ENCODE measurements at places on chromosomes 11 and 22. TPM values are rescaled to one million over a fixed set of nuclear protein-coding genes. Genes with fewer than 3 reads are reported as not detected.

Gene BEST1
- total RNA-seq, result 0.96 TPM

Gene C22orf31
- not detected for total RNA-seq

Gene CRYBB3
- not detected for total RNA-seq

GRCh38 chr22:29979777-29980321 lies 96.9 kb downstream of the MTMR3 start:
- no peak for DNase-seq

DNA sequence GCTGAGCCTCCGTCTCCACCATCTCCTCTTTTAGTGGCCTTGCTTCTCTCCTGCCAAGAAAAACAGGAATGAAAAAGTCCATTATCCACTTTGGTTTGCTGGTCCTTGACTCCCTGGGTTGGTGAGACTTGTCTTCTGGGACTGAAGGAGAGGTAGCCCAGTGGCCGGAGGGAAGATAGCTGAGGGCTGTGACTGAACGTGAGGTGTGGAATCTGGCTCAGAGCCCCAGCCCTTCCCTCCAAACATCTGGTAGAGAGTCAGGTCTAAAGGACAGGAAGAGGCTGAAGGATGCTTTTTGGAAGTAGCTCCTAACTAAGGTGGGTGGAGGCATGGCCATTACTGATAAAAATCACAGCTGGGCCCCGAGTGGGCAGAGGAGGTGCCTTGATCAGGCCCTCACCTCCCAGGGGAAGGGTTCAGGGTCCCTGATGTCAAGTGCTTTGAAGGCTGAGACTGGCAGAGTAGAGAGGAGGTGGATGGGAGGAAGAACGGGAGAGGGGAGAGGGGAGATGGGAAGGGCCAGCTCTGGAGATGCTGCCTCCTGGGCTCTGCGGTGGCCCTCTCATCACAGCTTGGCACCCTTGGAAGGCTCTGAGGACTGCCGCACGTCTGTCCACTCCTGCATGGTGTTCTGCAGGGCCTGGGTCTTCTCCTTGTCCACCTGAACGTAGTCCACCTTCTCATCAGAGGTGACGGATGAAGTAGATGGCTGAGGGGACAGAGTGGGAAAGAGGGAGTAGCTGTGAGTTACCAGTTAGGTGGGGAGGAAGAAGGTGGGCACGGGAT lies 30.2 kb downstream of the USP35 start:
- no peak for DNase-seq

DNA sequence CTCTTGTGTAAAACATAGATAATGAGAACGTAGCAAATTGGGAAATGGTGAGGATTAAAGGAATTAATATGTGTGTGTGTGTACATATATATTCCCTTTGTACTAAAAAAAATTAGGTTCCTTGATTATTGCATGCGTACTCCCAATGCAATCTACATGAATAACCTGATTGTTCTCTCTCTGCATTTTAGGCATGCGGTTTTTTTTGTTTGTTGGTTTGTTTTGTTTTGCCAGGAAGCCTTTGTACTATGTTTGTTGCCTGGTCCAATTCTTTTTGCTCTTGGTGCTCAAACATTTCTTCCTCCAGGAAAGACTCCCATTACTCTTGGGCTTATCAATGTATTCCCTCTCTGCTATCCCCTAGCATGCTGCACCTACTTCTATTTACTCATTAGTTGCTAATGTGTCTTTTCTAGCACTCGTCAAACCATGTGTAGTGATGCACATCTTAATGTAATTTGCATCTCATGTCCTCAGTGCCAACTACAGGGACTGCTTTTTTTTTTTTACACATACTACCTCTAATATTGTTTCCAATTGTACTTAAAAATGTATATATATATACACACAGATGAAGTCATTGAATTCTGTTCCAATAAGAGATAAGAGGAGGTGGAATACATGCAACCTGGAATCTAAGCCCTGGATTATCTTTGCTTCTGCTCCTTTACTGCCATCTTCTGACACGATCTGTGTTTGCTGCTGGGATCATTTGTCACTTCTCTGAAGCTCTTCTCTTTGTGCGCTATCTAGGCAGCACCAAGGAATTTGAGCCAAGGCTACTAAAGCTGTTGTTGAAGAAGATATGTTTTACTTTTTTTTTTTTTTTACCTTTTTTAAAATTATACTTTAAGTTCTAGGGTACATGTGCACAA lies 197.2 kb upstream of the ANO3 start:
- DNase-seq, result peak; percentile 1

DNA sequence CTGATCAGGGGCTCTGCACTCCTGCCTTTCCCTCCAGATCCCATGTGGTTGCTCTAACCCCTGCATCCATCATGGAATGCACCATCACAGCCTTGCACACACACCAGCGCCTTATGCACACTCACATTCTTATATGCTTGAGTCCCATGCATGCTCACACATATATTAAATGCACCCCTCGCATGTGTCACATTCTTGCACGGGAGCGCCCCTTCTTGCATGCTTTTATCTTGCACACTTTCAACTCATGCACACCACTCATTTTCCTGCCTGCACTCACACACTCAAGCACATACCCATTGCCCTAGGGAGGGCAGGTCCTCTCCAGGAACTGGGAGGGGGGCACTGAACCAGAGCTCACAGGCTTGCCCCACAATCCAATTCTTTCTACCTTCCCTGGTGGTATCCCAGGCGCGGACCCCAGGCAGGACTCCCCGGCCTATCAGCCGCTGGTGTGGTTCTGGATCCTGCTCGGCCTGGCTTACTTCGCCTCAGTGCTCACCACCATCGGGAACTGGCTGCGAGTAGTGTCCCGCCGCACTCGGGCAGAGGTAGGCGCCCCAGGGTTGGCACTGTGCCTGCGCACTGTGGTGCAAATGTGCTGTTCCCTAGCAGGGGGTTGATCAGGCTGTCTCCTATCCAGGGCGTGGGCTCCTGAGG lies 2.3 kb upstream of the CATSPERZ start:
- DNase-seq, result no peak

GRCh38 chr22:46082633-46083032 lies 67.7 kb upstream of the PPARA start:
- no peak for DNase-seq

DNA sequence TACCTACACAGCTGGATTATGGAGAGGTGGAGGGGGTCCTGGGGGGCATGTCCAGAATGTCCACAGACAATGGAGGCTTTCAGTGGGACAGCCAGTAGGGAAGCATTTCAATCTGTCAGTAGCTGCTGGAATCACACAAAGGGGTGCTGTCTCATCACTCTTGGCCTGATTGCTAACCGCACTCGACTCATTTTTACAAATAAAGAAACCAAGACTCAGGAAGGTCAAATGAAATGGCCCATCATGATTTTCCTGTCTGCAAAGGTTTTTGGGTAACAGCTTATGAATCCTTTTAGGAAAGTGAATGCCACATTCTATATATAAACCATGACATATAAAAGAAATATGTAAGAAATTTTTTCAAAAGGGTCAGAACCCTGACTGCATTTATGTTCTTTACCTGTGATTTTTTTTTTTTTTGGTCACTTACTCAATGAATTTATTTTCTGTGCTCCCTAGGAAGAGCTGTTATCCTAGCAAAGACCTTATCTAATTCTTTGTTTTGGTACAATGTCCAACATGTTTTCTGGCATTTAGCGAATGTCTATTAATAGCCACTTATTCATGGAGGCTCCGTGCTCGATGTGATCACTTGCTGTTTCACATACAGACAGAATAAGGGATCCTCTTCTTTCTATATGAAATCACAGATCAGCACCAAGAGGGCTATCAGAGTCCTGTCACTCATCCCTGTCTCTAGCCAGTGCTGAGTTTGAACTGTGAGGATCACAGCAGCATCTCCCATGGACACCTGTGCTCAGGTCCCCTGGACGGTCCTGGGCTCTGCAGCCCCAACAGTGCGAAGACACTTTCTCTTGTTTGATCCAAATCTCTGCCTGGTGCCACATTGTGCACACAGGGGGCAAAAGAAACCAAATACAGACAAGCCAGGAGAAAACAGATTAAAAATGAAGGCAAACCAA lies 979.7 kb downstream of the NTM start:
- no peak for DNase-seq

DNA sequence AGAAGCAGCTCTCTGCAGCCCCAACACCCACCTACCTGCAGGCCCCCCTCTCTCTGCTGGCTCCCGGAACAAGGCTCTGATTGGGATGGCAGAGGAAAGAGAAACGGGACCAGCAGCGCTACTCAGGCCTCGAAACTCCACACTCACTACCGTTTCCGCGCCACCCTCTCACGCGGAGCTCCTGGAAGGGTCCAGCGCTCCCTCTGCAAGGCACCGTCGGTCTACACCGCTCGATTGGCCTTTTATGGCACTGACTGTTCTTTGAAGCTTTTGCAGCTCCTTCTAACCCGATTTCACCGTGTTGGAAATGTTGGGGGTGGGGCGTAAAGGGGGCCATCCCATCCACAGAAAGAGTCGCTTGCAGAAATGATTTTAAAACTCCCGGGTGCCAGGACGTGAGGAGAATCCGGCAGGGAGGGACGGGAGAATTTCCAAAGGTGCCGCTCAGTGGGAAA lies 323 bp upstream of the PANX1 start:
- DNase-seq, result no peak

DNA sequence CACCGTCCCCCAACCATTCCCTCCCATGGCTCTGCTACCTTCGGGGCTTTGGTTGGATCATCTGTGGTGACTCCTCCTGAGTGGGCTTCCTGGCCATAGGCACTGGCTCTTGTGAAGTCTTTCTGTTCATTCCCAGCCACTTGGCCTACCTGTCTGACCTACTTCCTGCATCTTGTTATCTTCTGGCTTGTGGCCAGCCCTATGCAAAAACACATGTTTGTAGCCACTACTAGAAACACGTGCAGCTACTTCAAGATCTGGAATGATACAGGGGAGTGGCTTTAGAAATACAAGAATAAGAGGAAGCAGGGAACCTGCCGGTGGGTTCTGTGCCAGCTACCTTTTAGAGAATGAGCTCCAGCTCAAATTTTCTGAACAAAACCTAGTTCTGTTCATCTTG lies 20.9 kb downstream of the RCOR2 start:
- no peak for DNase-seq

Measured in neural crest cell (in vitro differentiated cells).